Stimulated activated naive CD8-positive, alpha-beta T cell treated with anti-CD3 and anti-CD28 coated beads, Interleukin-15, Interleukin-2, amounts not matched to agents 100 U/mL and 50 U/mL, for 24 hours (primary cell): ENCODE measurements at places on chromosomes 13 and 19.
A peak's percentile ranks its signal among the peaks of the same experiment; 100 is the strongest.

DNA sequence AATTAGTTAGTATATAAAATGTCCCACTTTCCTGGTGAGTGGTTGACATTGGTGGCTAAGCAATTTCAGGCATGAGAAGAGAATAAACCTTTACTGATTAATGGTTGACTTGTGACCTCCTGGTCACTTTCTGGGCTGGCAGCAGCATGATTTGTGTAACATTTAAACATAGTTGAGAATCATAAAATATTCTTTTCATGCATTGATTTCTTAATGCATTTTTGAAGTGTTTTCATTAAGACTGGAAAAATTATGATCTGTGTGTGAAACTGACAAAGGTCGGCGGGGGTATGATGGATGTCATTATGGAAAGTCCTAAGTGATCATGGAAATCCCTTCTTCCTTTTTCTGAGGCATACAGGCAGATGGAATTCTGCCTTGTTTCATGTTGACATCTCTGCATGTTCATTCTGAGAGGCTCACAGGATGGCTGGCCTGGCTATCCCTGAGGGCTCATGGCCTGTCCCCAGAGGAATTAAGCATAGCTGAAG, 98.7 kb upstream of the RNF113B start:
- DNase-seq = no peak

DNA sequence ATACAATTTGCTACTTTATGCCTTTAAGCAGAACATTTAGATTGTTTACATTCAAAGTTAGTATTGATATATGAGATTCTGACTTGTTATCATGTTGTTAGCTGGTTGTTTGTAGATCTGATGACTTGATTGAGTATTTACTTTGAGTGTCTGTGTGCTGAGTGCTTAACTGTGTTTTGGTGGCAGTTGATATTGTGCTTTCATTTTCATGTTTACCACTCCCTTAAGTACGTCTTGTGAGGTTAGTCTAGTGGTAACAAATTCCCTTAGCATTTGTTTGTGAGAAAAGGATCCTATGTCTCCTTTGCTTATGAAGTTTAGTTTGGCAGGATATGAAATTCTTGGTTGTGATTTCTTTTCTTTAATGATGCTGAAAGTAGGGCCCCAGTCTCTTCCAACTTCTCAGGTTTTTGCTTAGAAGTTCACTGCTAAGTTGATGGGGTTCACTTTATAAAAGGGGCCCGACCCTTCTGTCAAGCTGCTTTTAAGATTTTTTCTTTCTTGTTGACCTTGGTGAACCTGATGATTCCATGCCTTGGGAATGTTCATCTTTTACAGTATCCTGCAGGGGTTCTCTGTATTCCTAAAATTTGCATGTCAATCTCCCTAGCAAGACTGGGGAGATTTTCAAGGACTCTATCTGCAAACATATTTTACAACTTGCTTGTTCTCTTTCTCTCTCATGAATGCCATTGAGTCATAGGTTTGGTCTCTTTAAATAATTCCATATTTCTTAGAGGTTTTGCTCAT, 1095.4 kb upstream of the PCDH20 start:
- DNase-seq = no peak

DNA sequence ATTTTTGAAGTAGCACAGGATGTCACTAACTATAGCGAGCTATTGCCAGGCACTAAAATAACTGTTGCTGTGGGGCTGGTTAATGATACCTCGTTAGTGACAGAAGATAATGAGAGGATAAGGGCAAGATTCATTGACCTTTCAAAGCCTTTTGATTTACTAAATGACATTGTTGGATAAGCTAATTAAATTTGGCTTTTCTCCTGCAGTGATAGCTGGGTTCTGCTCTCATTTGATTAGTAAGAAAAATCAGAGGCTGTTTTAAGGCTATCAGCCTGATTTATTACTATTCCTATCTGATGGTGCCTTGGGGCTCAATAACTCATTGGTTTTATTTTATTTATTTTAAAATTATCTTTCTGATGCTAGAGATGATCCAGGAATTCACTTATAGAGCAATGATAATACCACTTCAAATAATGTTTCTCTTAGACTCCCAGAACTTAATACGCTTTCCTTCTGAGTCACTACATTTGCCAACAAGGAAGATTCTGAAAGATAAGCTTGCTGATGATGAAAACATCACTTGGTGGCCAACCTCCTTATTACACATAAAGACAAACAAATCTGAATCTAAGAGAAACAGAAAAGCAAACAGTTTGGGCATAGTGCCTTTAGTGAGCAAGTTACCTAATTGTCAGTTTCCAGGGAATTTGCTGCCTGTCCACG, 501.3 kb upstream of the ARGLU1 start:
- no peak for DNase-seq

- no peak for DNase-seq
Observed at GRCh38 chr19:56660381-56661107, 11.0 kb downstream of the ZNF835 start.

DNA sequence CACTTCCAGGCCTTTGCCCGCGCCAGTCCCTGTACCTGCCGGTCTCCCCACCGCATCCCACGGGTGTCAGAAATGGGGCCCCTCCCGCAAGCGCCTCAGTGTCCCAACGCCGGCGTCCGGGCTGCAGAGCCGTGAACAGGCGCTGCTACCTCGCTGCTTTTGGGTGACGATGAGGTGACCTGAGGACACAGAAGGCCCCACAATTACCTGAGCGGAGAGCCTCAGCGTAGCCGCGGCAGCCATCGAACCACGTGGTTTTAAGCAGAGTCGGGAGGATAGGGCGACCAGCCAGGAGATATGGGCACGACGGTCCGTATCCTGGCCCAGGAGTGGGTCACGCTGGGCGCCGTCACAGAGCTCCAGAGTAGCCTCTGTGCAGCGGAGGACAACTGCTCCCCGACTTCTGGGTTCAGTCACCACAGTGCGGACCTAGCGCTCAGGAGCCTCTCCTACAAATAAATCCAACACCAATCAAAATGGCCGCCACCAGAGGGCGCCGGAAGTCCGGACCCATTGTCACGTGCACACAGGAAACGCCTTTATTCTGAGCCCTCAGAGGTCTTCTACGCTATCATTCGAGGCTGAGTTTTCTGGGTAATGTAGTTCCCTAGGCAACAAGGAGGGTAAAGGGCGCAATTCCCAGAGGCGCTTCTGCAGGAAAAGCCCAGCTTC, at the start of gene ZNF814:
Gene ZNF814, minus strand, starts transcription at position 478 of the 672 bp plus-strand sequence. Its CDS starts 235 bp downstream, at position 243.
- peak; percentile 82 for DNase-seq

DNA sequence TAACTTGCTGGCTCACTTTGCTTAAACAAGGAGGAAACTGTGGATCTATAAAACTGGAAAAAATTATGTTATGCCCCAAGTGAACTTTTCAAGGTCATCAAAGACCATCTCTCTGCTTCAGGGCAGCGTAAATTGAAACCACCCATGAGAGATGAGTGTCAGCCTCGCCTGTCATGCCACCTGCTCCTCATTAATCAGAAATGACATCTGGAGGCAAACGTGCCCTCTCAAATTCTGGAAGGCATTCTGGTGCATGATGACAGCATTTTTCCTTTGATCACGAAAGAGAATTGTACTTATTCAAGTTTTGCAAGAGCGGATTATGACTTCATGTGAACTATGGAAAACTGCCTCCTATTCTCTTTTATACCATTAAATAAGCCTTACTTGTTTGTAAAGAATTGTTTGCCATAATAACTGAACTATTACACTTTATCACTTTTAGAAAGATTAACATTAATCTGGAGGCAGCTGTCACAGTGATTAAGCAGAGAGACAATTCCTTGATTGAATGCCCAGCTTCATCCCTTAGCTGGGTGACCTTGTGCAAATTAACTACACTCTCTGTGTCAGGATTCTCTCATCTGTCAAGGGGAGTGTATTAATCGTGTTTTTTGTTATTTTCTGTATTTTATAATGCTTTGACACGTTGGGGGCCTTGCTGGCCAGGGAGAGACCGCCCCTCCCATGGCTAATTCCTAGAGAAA, 17.0 kb upstream of the SACS start:
- DNase-seq = no peak

DNA sequence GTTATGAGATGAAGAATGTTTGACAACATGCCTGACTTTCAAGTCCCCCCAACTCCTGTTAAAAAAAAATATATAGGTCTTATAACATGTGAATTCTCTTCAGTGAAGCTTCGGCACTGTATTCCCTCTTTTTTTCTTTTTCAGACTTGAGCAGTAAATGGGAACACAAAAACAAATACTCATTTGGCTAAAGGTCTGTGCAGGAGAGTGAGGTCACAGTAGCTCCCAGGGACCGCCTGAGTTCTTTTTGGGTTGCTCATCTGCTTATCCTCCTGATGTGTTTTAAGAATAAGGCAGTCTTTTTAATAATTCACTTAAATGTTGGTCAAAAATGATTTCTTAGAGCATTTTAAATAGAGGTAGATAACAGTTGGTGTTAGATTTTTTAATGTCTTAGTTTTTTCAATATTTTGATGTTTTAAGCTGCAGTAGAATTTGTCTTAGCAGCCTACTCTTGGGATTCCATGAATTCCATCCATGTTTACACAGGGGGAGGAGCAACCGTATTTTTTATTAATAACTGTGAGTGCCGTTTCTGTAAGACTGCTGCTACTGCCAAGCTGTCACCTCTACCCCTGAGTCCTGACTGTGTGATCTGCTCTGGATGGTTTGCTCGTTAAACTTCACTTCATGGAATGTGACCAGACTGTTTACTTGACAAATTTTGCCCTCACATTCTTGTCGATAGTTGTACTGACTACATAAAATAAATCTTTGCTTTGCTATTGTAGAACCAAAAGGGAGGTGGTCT, 14.9 kb downstream of the HNRNPM start:
- no peak for DNase-seq

DNA sequence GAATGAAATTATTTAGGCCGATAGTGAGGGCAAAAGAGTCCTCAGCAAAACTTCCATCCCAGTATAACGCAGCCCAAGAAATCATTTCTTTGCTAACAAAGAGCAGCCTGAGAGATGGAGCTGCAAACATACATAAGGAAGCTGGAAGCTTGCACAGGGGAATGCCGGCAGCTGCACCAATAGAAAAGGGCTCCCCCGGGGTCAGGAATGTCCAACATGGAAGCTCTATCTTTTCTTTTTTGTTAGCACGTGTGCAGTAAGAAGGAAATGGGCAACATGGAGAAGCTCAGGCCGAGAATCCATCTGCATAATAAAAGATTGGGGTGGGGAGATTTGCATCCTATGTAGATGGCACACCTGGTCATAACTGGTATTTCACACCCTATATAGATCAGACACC, 1363.5 kb upstream of the PCDH20 start:
- no peak for DNase-seq

DNA sequence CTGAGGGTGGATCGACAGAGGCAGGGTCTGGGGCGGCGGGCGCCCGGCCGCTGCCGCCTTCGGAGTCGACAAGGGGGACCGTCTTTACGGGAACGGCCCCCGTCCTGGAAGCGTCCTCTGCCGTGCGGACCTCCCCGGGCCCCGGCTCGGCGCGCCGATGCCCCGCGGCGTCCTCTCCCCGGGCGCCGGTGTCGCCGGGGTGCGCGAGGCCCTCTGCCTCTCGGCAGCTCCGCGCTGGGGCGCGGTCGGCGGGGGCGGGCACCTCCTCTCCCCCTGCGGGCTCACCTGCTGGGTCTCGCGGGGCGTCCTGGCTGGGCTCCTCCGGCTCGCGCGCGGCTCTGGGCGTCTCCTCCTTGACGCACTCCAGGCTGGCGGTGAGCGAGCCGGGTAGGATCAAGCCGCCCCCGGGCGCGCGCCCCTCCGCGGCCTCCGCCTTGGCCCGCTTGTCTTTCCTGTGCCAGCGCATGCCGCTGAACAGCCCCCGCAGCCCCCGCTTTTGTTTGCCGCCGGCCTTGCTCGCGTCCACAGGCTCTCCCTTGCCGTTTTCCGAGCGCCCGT, 1.5 kb downstream of the AMER2 start:
- DNase-seq = peak; percentile 11

DNA sequence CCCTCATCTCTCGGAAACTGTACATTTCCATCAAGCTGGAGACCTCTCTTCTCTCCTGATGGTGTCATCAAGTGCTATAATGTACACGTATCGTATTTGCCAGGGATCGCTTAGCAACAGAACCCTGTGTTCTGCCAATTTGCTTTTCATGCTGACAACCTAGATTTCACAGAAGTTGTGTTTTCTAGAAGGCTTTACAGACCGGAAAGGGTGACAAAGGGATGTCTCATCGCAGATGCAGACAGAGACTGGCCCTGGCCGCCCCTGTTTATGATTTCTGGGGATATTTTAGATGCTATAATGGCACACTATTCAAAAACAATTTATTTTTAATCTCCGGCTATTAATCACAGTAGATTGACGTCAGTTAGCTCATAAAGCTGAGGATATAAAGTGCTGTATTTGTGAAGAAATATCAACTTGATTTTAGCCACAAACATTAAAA, 291.4 kb downstream of the IRS2 start:
- DNase-seq = no peak

- DNase-seq = peak; percentile 29
Observed at GRCh38 chr13:26502826-26503225, 54.7 kb upstream of the WASF3 start.

GRCh38 chr19:50909240-50910070, 1.7 kb downstream of the KLK4 start:
- peak; percentile 57 for DNase-seq

GRCh38 chr13:27423333-27423732, 1.1 kb upstream of the GTF3A start:
- DNase-seq = no peak

- DNase-seq = no peak
Observed at GRCh38 chr19:15185188-15185587, 15.6 kb downstream of the NOTCH3 start.

DNA sequence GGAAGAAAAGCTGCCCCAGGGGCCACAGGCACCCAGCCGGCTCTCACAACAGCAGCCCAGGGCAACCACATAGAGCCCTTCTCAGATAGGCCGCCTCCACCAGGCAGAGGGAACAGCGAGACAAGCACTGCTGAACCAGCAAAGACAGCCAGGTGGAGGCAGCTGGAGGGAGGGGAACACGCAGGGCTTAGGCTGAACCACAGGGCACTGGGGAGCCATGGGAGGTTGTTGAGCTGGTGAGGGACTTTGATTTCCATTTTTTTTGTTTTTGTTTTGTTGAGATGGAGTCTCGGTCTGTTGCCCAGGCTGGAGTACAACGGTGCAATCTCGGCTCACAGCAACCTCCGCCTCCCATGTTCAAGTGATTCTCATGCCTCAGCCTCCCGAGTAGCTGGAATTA, 3.5 kb downstream of the GAMT start:
- DNase-seq = no peak
